ENCODE measurements at places on chromosomes 5 and 9. TPM values are rescaled to one million over a fixed set of nuclear protein-coding genes. Genes with fewer than 3 reads are reported as not detected.
A peak's percentile ranks its signal among the peaks of the same experiment; 100 is the strongest.

GRCh38 chr5:67795781-67796477, 419.6 kb upstream of the PIK3R1 start:
- H3K27ac ChIP-seq, result no peak overlapping the region
- H3K27me3 ChIP-seq, result peaks cover 2% of the 10 kb centered on the region

The IL5 gene
- not detected for polyA plus RNA-seq

The HSPB3 gene
- not detected for polyA plus RNA-seq

DNA sequence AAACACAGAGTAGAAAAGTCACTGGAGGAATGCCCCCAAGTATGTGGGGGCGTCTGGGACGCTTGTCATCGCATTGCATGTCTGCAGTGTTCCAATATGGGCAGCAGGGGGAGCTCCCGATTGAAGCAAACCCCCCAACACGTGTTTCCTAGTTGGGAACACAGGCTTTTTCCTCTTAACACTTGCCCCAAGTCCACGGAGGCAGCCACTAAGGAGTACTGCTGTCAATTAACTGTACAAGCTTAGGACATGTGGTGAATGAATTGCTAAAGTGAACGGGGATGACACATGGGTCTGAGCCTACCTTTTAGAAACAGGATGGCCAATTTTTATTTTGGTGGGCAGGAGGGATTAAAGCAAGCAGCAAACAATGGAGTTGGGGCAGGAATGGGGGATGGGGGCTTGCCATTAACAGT, 2.2 kb downstream of the GABRB2 start:
- peak; percentile 12 for DNase-seq
- no peaks in the 10 kb centered on the region for H3K4me1 ChIP-seq
- no peak overlapping the region for H3K4me3 ChIP-seq
- no peak overlapping the region for H3K27ac ChIP-seq
- H3K27me3 ChIP-seq, result peaks cover 28% of the 10 kb centered on the region
- no peaks in the 10 kb centered on the region for H3K36me3 ChIP-seq

DNA sequence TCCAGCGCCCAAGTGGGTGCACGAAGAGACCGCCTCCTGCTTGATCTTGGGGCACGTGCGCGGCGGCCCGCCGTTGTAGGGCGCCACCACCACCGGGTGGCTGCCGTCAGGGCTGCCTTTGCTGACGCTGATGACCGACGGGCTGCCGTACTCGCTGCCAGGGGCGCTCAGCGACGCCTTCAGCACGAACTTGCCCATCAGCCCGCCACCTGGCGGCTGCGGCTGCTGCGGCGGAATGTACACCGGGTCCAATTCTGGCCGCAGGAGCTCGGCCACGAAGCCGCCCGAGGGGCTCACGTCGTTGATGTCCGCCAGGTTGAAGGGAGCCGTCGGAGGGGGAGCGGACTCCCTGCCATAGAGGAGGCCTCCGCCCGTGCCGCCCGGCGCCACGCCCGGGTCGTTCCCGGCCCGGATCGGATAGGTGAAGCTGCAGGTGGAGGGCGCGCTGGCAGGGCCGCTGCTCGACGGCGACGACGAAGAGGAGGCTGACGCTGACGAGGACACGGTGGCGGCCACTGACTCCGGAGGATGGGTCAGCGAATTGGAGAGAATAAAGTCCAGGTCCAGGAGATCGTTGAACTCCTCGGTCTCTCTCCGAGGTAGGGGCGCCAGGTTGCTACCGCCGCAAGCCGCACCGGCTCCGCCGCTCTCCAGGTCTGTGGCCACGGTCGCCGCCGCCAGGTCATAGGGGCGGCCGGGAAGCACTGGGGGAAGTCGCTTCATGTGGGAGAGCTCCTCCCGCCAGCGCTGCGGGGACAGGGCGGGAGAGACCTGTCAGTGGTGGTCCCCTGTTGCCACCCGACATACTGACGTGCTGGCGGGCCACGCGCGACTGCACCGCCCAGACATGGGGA, 1.8 kb downstream of the KLF4 start:
- no peaks in the 10 kb centered on the region for H3K36me3 ChIP-seq
- H3K27ac ChIP-seq, result no peak overlapping the region
- H3K27me3 ChIP-seq, result peaks cover 8% of the 10 kb centered on the region
- H3K4me1 ChIP-seq, result peaks cover 19% of the 10 kb centered on the region

The MCTP1 gene
- 79.3 TPM for polyA plus RNA-seq

GRCh38 chr5:58056546-58056945, 403.3 kb downstream of the PLK2 start:
- H3K27ac ChIP-seq, result no peak overlapping the region
- H3K4me1 ChIP-seq, result no peaks in the 10 kb centered on the region
- no peaks in the 10 kb centered on the region for H3K27me3 ChIP-seq

GRCh38 chr9:88994469-88995199, 3.4 kb downstream of the S1PR3 start:
- no peak overlapping the region for H3K4me3 ChIP-seq
- H3K27me3 ChIP-seq, result no peaks in the 10 kb centered on the region
- DNase-seq, result peak; percentile 51

The MARCOL gene
- not detected for polyA plus RNA-seq

DNA sequence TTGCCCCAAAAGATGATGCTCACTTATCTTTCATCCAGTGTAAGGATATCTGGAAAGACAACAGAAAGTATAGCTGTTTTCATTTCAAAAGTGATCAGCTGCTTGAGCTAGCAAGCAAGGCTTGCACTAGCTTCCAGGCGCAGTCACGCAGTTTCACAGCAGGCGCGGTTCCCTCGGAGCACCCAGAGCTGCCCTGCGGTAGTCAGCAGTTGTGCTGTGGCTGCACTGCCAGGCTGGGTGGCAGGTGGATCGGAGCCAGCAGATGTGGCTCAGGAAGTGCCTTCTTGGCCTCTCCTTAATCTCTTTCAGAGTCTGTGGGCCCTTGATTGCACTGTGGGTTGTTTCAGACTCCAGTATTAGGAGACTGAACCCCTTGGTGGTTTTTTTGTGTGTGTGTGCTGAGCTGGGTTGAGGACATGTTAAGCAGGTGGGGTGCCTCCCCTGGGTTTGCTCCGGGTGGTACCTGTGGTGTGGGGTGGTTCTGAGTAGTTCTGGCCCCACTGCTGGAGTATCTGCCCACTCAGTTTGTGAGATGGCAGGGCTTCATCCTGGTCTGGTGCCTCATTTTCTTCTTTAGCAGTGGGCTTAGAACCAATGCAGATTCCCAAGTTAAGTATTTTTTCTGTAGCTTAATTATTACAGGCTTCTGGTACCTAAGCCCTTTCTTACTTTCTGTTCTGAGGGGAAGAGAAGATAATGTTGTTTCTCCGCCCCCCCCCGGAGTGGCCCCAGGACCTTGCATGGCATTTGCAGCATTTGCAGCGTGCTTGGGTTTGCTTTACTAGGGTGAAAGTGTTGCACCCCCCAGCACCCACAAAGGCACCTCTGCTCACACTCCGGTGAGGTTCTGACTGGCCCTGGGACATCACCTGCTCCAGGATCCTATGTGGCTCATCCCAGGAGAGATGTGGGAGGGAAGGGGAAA, 16.4 kb downstream of the TENT4A start:
- DNase-seq, result no peak
- no peak overlapping the region for H3K4me3 ChIP-seq
- peaks cover 41% of the 10 kb centered on the region for H3K4me1 ChIP-seq
- no peaks in the 10 kb centered on the region for H3K27me3 ChIP-seq
- H3K36me3 ChIP-seq, result peaks cover 3% of the 10 kb centered on the region
